ENCODE measurements at places on chromosomes 2 and 18.

GRCh38 chr2:111101592-111101991 lies 19.1 kb upstream of the BCL2L11 start:
- no peak for DNase-seq

GRCh38 chr18:10274301-10274700 lies 180.1 kb upstream of the APCDD1 start:
- no peak for DNase-seq

DNA sequence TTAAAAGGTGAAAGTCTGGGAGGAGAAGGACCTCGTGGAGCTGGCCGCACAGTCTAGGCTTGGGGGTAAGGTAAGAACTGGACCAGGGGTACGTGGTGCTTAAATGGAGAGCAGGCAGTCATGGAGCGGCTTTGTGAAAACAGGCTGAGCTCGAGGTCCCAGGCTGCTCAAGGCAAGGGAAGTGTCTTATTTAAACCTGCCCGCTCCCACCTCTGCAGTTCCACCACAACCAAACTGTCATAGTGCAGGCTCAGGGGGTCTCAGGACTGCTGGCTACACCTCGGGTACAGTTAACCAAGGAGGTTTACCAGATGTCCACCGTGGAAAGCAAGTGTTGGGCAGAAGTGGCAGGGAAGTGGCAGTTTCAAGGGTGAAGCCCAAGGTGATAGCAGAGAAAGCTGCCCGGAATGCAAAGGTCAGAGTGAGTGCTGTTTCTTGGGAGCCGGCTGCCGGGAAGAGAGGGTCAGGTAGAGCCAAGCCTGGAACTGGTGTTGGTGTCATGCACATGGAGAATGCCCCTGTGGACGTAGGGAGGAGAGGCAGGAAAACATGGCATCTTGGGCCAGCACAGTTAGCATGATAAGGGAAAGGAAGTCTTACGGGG lies 203.3 kb downstream of the GBX2 start:
- DNase-seq: no peak

GRCh38 chr2:22486343-22486742 lies 898.6 kb upstream of the KLHL29 start:
- DNase-seq: no peak

- DNase-seq: no peak
These were observed 125.7 kb downstream of the RBMS1 start for GRCh38 chr2:160367887-160368286.

GRCh38 chr2:120301284-120301683 lies 44.7 kb upstream of the INHBB start:
- no peak for DNase-seq

DNA sequence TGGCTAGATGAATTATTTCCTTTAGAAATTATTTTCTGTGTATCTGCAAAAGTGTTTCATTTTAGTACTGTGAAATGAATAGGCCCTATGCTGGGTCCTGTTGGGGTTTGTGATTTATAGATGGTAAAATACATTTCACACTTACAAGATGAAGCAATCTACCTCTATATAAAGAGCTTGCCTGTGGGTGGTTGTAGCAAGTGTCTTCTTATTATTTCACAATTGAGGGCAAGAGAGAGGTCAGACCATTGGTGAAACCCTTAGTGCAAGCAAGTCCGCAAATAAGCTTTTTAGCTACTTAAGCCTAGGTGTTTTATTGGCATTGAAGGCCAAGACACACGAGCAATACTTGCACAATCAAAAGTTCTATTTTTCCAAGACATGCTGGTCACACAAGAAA lies 153.1 kb downstream of the FMNL2 start:
- DNase-seq: no peak

DNA sequence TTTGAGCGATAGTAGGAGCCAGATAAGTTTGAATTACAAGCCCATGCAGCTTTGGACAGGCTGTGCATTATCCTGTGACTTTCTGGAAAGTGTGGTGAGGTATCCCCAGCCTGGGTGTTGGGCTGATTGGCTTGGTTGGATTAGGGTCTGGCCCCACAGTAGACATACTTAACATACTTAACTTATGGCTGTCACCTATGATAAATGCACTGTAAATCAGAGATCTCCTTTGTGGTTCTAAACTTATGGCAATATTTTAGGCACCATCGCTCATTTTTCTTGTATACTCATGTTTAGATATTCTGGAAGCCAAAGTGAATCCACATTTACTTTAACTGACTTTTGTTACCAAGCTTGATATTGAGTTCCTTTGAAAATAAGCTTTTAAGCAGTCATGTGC lies 54.8 kb downstream of the SPTBN1 start:
- DNase-seq: no peak
